Stimulated activated CD4-positive, alpha-beta T cell treated with anti-CD3 and anti-CD28 coated beads, TNF-alpha, amount 100 ng/mL, for 4 hours (primary cell): ENCODE measurements at places on chromosomes 1 and 21.

DNA sequence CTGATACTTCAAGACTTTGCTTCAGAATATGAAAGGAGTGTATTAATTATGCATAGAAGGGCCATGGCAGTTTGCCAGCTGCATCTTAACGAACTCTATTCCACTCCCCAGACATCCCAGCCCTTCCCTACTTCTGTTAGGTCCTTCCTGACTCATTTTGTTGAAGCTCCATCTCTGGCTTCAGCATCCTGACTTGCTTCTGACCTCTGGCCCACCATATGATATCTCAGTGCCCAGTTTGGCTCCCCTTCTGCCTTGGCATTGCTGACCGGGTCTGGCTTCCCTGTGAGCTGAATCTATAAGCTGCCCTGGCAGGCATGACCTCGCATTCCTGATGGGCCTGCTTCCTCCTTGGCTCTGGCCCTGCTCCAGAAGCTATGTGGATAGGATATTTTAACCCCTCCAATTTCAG, 27.6 kb upstream of the ARHGAP29 start:
- no peak for DNase-seq

- DNase-seq: no peak
Observed at GRCh38 chr1:154446789-154447188, 41.6 kb downstream of the IL6R start.

DNA sequence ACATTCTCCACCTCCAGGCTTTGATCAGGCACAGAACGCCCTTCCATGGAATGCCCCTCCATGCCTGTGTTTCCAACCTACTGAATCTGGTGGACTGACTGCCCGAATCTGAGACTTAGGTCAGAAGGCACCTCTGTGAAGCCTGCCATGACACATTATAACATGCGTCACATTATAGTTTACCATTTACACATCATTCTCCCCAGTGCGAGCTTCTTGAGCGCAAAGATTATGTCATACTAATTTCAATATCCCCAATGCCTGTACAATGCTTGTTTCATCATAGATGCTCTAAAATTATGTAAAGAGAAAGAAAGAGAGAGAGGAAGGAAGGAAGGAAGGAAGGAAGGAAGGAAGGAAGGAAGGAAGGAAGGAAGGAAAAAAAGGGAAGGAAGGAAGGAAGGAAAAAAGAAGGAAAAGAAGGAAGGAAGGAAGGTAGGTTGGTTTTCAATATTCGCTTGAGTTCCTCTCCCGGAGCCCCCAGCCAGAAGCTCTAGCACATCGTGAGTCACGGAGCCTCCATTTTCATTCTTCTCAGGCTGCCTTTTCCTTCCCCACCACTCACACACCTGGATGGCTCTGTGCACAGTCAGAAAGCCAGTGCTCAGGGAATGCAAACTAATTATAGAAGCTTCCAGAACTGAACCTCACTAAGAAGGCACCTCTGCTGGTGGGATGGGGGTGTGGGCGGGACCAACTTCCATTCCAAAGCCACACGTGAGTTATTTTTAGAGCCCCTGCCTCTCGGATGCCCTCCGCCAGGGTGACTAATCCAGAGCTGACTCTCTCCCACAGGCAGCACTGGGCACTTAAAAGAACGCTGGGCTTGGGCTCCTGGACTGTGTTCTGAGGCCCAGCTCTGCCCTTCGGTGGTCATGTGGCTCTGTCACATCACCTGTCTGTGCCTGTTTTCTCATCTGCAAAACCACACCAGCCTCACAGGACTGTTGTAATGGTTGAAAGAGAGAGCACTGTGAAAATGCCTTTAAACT, 27.4 kb downstream of the LAMB3 start:
- no peak for DNase-seq

GRCh38 chr1:163231385-163231784, 28.7 kb upstream of the RGS5 start:
- no peak for DNase-seq

GRCh38 chr21:22395965-22396364, 1397.8 kb downstream of the NCAM2 start:
- no peak for DNase-seq

DNA sequence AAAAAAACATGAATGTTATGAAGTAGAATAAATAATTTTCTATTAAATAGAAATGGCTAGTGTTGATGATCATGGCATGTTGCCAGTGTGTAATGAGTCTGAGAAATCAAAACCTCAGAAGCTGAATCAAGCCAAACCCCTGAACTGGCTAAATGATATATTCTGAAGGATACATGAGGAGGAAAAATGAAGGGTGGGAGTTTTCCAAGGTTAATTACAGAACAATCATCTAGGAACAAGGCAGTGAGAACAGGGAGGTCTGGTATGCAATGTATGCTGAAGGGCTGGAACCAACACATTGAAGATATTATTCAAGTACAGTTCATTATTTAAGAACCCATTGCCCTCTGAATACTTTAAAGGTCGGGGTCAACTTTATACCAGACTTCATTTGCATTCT, 309.1 kb upstream of the NRIP1 start:
- DNase-seq: no peak

GRCh38 chr1:22575532-22576149, 12.4 kb downstream of the EPHA8 start:
- no peak for DNase-seq

GRCh38 chr1:228405979-228406228, 731 bp downstream of the TRIM11 start:
- no peak for DNase-seq

GRCh38 chr1:44239961-44240371, 26.7 kb downstream of the DMAP1 start:
- DNase-seq: no peak

DNA sequence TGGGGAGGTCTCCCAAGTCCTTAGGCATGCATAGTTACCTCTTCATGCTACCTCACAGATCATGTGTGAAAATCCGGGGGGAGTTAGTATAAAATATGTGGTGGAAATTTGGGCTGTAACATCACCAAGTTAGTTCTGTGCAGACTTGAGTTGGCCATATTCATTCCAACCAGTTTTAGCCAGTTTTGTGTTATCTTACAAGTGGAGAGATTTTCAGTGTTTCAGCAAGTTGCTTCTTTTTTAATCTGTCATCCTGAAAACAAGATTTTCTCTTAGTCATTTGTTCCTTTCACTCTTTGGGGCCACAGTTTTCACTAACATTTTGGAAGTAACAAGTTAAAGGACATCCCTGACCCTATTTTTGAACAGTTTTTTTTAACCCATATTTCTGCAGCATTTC, 11.3 kb downstream of the SLC25A24 start:
- no peak for DNase-seq

DNA sequence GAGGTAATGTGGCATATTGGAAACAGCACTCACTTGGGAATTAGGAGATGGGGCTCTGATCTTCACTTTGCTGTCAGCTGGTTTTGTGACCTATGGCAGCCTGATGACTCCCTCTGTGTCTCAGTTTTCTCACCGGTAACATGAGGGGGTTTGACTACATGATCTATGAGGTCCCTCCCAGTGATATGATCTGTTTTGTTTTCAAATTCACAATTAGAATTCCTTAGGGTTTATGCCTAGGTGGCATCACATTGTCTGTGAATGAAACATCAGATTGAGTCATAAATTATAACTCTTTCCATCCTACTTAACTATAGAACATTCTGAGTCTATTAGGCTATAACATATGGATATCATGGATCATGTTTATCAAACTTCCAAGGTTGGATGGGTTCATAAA, 386.6 kb downstream of the PTBP2 start:
- no peak for DNase-seq

DNA sequence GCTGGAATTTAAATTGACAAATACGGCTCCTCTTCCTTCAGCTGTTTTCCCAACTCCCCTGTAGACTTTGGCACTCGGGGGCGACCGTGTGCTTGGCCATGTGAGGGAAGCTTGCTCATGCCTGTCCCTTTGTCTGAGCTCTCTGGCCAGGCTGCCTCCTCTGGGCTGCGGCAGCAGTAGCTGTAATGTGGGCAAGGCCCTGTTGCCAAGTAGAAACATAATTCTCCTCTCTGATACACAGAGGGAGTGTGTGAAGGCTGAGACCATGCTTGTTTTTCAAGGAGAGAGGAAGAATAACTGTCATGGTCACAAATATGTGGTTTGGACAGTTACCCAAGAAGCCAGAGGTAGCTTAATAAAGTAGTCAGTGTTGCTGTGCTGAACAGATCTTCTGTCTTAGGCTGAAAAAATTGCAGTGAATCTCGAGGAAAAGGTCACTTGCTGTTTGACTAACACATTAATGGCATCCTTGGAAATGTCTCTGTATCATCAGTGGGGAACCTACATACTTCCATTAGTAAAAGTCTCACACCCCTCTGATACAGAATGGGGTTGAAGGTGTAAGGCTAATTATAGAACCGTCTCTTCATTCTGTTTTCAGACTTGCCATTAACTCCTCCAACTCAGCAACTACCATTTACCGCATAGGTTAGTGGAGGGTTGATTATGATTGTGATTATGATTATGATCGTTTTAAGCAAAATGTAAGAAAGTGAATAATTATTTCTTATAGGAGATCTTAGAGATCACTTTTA, 94.6 kb downstream of the TGFB2 start:
- no peak for DNase-seq

DNA sequence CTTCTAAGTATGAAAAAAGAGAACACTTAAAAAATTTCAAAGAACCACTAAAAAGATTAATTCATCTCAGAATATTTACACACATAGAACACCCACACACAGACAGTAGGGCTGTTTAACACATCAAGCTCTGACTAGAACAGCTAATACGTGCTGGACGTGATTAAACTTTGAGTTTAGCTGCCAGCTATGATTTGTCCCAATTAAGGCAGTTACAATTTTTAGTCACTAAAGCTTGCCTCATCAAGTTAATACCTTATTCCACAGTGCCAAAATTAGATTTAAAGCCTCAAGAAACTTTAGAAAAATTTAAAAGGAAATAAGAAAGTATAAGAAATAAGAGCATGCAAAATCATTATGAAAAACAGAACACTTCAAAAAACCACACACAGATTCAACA, 18.9 kb downstream of the SLC16A1 start:
- DNase-seq: no peak

DNA sequence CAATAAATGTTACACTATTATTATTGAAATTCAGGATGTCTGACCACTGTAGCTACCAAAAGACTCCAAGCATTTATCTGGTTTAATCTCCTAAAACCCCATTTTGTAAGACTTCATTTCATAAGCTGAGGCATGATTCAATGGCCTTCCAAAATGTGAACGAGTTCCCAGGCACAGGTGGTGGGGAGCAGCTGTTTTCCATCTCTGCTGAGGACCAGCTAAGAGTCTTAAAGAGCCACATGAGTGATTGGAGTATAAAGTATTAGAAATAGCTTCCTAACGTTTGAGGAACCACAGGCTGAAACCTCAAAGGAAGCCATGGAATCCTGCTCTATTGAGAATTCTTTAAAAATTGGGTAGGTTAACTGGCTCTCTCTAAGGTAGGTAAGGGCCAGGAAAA, 44.9 kb downstream of the SEC16B start:
- DNase-seq: no peak

GRCh38 chr21:44977616-44978340, 37.9 kb downstream of the SLX9 start:
- no peak for DNase-seq
